A375 (cell line): ENCODE measurements at places on chromosomes 5 and 9. TPM values are rescaled to one million over a fixed set of nuclear protein-coding genes. Genes with fewer than 3 reads are reported as not detected.

The OR1J1 gene
- not detected in 2 replicates for total RNA-seq

The LCN9 gene
- not detected in 2 replicates for total RNA-seq

The B4GALT1 gene
- total RNA-seq = 12.4 TPM in 2 replicates

The RANBP3L gene
- total RNA-seq = 0.03 TPM in 1 of 2 replicates, not detected in the other

The TAF11L5 gene
- not detected in 2 replicates for total RNA-seq

The SOHLH1 gene
- total RNA-seq = not detected in 2 replicates

The SLF1 gene
- 29.0 and 41.4 TPM in 2 replicates for total RNA-seq

The ANKDD1B gene
- total RNA-seq = 0.11 and 0.64 TPM in 2 replicates
